ENCODE measurements at places on chromosomes 1 and 21. TPM values are rescaled to one million over a fixed set of nuclear protein-coding genes. Genes with fewer than 3 reads are reported as not detected.

Gene ESPN
- polyA plus RNA-seq = not detected

Gene MAP1LC3C
- polyA plus RNA-seq = not detected

- no peak for DNase-seq
Measured at GRCh38 chr1:53371121-53371666, 43.3 kb upstream of the LRP8 start.

GRCh38 chr1:183237046-183237445 lies 51.0 kb downstream of the LAMC2 start:
- no peak for DNase-seq

- DNase-seq = no peak
Measured at GRCh38 chr1:119840745-119841144, 29.5 kb upstream of the REG4 start.

- no peak for DNase-seq
Measured at GRCh38 chr1:29686012-29686930, 449.9 kb downstream of the PTPRU start.

DNA sequence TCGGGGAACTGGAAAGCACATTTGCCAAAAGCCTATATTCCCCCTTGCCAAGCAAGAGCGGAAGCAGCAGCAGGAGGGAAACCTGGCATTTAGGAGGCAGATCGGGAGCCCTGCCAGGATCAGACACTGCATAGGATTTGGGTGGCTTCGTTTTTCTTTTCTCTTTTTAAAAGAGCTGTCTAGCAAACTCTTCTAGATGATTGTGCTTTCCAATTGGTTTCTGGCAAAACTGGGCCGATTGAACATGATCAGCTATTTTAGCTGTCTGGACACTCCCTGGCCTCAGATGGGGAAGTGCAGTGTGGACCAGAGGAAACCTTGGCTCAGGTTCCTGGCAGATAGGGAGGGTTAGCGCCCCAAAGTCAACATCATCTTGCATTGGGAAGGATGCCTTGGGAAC lies 414.0 kb upstream of the KAZN start:
- DNase-seq = no peak

DNA sequence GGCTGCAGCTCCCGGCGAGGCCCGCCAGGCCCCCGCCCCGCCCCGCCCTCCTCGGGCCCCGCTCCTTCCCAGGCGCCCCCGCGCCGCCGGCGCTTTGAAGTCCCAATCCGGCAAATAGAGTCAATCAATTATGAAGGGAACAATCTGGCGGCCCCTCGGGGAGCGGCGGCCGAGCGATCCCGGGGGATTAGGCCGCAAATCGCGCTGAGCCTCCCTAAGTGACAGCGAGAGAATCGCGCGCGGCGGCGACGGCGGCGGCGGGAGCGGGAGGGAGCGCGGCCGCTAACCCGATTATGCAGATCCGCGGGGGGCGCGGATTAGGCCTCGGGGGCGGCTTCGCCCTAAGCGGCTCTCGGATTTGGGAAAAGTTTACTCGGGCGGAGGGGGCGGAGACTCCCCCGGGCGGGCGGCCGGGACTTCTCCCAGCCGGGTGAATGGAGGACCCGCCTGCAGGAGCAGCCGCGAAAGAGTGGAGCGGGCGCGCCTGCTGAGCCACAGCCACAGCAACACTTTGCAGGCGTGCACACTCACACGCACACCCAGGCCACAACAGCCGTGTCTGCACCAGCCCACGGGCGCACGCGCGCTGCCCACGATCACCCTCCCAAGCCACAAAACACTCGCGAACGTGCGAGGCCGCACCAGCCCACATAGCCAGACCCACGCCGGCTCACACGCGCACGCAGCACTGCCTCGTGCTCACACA lies 23.0 kb upstream of the DMBX1 start:
- no peak for DNase-seq

Measured in immature natural killer cell (primary cell).